ENCODE measurements at places on chromosomes 1 and 21.

GRCh38 chr1:27566462-27567145, 37.3 kb downstream of the AHDC1 start:
- DNase-seq, result no peak

DNA sequence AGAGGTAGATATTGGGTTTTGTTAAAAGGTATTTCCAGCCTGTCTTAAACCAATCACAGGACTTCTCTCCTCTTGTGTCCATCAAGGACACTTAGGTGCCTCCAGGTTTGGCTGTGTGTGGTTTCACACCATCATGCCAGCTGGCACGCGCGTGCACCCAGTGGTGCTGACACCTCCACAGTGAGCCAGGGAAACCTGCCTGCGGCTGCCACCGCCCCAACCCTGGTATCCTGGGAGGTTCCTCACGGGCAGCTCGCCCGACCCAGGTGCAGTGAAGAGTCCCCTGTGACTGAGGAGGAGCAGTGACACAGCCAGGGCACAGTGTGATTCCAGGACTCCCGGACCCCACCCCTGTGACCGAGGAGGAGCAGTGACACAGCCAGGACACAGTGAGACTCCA, 13.2 kb upstream of the COL6A2 start:
- DNase-seq, result no peak

GRCh38 chr1:76769911-76770310, 97.4 kb upstream of the ST6GALNAC5 start:
- no peak for DNase-seq

DNA sequence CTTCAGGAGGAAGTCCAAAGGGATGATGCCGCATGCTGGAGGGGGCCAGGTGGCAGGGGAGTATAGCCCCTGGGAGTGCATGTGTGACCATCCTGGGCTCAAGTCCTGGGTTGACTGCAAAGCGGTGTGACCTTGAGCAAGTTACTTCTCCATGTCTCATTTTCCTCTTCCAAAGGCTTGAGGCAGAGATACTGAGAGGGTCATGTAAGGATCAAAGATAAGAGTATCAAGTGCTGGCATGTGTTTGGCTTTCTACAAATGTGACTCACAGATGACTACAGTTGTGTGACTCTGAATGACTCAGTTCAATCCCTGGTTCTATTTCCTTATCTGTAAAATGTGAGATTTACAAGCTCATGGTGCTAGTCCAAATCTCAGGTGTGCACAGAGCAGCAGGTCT, 26.1 kb downstream of the PROK1 start:
- DNase-seq, result no peak

DNA sequence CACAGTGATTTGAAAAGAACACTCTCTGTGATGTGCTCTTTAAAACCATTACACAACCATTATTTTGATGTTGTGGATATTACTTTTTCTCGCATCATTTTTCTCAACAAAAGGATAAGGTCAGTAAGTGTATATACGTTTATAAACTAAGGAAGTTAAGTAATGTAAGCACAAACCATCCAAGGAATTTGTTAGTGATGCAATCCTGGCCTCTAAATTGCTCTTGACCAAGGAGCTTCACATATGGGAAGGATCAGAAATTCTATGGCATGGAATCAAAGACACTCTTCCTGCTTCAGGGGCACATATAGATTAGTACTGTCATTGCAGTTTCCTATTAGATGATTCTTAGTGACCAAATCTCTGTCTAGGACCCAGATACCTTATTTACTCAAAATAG, 3.6 kb upstream of the PPP2R5A start:
- no peak for DNase-seq

DNA sequence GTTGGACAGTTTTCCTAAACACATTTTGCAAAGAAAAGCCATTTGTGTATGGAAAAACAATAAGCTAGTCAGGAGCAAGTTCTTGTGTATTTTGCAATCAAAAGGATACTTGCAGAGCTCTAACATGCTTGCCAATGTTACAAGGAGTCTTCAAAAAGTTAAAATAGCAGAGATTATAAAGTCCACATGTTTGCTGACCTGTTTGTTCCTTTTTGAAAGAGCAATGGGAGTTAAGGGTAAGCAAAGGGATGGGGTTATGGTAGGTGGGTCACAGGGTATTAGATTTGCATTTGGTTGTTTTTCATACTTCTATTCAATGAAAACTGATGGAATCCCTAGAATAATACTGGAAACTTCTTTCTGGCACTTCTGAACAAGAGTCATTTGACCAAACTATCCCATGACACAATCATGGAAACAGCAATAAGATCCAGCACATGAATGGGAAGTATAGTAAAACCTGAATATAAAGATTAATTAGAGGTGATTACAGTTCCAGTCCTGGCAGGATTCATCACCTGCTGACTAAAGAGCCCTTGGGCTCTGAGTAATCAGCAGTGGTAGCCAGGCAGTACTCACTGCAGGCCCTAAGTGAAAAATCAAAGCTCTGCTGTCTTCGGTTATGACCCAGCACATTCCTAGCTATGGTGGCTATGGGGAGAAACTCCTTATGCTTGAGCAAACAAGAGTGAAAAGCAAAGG, 27.1 kb upstream of the ZC3H11B start:
- no peak for DNase-seq

DNA sequence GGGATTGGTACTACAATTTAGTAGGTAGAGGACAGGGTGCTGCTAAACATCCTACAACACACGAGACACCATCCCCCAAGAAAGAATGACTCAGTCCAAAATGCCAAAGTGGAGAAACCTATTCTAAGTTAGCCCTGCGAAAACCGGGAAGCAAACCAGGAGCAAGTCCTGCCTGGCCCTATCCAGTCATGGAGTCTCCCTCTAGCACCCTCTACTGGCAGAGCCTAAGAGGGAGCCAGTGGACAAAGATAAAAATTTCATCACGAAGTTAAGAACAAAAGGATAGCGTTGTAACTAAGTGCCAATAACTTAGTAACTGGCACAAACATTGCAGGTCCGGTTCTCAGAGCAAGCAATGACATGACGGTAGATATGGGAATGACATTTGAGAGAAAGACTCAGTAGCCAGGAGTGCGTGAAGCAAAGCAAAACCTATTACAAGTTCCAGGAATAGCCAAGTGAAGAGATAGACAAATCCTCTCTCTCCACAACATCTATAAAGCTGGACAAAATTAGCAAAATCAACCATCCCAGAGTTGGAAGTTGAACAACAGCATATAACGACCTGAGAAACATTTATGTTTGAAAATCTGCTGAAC, 383.5 kb downstream of the OMA1 start:
- DNase-seq, result no peak

Measured in stimulated activated CD8-positive, alpha-beta memory T cell treated with anti-CD3 and anti-CD28 coated beads, Interleukin-4, amount 100 ng/mL, for 4 hours (primary cell).